ENCODE measurements at places on chromosomes 4 and X. TPM values are rescaled to one million over a fixed set of nuclear protein-coding genes. Genes with fewer than 3 reads are reported as not detected.

- no peak for DNase-seq
Observed at GRCh38 chr4:14920759-14921320, 81.4 kb upstream of the CPEB2 start.

- peak; percentile 44 for DNase-seq
Observed at GRCh38 chrX:153635788-153636668, 11.0 kb upstream of the DUSP9 start.

DNA sequence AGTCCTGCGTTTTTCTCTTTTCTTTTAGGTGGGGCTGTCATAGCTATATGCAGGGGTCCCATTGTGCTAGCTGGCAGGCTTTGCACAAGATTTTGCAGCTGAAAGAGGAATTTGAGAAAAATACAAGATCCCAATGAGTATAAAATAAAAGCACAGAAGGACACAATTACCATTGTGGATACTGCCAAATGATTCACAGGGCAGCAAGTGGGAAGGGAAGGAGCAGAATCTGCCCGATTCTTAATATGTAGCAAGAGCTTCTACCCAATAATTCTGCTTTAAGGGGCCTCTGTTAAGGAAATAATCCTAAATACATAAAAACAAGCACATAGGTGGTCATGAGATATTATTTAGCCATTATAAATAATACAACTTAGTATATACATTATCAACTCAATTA, 25.9 kb upstream of the ING2 start:
- DNase-seq: no peak

DNA sequence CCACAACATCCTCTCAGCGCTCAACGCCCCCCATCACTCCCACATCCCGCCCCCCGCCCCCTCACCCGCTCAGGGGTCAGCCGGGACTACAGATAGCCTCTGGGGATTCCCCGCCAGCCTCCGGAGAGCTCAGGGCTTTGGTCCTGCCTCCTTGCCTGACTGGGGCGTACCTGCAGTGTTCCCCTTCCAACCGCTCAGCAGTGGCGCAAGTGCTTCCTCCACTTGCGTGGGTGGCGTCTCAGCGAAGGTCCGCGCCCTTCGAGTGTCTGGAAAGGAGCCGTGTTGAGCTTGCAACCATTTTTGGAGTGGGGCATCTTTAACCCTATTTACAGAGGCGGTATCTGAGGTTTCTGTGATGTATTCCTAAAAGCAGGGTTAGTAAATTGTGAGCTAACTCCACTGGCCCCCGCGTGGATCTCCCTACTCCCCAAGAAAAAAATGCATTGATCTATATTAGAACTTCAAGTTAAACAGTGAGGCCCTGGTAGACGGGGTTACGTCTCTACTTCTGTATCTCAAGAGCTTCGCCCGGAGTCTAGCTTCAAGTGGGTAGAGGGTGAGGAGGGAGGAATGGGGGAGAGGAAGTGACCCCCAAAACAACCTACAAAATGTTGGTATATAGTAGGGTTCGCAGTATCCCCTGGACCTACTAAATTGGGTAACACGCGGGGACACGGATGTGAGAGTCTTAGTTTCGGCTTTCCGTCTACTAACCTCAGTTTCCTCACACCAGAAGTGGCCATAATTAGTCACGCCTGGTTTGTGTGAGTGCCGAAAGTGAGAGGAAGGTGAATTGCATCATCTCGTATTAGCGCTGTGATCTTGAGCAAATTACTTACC, 16.1 kb downstream of the NKX3-2 start:
- DNase-seq: no peak

DNA sequence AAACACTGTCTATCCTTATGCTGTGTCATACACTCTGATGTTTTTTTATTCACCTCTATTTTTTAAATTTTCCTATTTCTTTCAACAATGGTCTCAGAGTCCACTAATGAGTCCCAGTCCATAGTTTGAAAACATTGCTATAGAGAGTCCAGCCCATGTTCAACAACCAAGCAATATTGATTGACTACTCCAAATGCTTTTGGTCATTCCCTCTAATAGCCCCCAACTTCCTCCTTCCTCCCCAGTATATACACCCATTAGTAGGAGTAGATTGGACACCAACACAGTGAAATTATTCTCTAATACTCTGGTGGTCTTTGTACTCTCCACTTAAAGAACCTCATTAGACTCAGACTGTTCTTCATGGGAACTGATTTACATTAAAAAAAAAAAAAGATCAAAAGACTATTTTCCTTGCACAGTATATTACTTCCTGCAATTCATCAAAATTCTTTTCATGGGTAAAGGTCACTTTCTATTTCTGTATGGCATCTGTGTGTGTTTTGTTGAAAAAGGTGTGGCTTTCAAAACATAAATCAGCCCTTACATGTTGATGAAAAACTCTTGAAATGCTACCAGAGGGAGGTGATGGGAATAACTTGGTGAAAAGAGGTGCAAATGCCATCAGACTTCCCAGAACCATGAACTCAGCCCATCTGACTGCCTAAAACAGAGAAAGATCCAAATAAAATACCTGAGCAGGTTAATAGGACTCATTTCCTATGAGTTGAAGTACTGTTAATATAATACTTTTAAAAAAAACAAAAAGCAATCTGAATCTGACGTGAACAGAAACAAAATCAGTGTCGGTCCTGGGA, 250.3 kb upstream of the KLF3 start:
- DNase-seq: no peak

- DNase-seq: no peak
Observed at GRCh38 chr4:70849291-70849690, 9.6 kb upstream of the GRSF1 start.

DNA sequence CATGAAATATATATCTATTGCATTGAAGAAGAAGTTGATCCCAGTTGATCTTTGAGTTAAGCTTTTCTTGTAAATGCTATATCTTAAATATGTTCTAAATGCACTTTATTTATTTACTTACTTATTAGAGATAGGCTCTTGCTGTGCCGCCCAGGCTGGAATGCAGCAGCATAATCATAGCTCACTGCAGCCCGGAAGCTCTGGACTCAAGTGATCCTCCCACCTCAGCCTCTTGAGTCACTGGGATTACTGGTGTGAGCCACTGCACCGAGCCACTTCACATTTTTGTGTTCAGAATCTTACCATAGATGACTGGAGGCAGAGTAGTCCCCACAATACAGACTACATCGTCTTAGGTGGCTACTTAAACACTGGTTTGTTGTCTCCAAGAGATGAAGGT, 324.3 kb upstream of the SLIT2 start:
- no peak for DNase-seq

Gene FAM241A
- total RNA-seq: 2.8 TPM

Gene DKK2
- total RNA-seq: not detected

Gene PFKFB1
- total RNA-seq: 0.22 TPM

Gene UGT2B11
- not detected for total RNA-seq

Gene TNMD
- total RNA-seq: not detected

Data from PC-3 (cell line).